Activated CD8-positive, alpha-beta memory T cell treated with anti-CD3 and anti-CD28 coated beads for 1 hour (primary cell): ENCODE measurements at places on chromosomes 3 and 15.

DNA sequence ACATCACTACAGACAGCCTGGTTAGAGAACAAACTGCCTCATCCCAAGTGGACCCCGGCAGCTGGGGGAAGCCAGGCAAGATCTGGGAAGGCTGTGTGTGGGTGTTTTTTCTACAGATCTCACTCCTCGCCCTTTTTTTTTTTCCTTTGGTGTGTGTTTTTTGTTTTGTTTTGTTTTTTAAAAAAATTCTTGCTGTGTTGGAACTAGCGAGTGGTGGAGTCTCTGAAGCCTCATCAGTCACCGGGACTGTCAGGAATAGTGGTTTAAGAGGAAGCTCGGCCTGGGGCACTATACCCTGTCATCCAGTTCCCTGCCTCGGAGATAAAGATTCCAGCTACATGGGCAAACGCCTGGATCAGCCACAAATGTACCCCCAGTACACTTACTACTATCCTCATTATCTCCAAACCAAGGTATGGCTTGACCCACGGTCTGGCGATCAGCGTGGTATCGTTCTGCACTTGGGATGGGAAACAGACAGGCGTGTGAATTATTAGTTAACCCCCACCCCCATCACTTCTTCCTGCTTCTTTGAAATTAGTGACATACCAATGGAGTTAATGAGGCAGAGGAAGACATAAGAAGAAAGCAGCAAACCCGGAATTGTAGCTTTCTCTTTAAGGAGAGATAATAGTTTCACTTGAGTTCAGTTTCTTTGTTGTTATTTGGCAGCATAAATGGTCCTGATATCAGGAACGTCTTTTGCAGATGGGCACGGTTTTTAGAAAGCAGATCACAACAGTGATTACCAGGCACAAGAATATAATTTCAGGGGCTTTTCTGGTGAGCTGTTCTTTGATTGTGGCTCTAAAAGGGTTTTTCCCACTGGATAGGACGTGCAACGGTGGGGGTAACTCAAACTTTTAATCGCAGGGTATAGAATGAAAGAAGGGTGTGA lies 722 bp downstream of the RBMS3 start:
- no peak for DNase-seq

DNA sequence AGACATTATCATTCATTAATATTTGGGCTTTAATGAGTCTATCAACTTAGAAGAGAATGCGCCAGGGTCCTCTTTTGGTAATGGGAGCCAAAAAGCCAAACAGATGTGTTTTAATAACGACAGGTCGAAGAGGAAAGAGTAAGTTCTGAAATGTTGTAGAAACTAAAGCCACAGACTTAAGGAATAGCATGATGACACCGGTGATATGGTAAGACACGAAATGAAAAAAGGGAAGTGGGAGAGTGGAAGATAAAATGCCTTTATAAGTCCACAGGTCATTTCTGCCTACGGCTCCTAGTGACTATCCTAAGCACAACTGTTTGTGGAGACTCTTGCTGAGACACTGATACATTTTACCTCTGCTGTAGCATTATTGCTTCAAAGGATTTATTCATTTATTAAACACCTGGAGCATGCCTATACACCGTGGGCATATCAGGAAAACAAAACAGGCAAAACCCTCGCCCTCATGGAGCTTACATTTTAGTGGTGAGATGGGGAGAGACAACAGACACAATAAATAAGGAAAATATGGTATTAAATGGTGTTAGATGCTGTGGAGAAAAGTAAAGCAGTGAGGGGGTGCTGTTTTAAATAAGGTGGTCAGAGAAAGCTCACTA lies 11.7 kb upstream of the CD47 start:
- DNase-seq, result no peak

DNA sequence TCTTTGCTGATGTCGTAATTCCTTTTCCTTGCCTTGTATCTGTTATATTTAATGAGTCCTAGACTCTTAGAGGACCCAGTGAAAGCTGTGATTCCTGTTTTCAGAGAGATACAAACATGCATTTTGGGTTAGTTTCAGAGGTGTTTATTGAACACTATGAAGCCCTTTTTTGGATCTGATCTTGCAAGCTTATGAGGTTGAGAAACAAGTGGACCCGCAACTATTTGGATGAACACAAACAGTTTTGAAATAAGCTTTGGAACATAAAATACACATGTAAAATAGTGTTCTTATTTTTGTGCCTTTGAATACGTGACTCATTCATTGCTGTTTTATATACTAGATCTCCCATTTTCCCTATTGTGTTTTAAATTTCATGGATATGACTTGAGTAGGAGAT lies 33.5 kb downstream of the SNRK start:
- no peak for DNase-seq

GRCh38 chr3:153145454-153145853 lies 16.6 kb upstream of the RAP2B start:
- no peak for DNase-seq

- DNase-seq, result no peak
Observed at GRCh38 chr3:166275024-166275390, 437.8 kb upstream of the BCHE start.

- peak; percentile 53 for DNase-seq
Observed at GRCh38 chr15:38683382-38684242, 119.0 kb upstream of the RASGRP1 start.

DNA sequence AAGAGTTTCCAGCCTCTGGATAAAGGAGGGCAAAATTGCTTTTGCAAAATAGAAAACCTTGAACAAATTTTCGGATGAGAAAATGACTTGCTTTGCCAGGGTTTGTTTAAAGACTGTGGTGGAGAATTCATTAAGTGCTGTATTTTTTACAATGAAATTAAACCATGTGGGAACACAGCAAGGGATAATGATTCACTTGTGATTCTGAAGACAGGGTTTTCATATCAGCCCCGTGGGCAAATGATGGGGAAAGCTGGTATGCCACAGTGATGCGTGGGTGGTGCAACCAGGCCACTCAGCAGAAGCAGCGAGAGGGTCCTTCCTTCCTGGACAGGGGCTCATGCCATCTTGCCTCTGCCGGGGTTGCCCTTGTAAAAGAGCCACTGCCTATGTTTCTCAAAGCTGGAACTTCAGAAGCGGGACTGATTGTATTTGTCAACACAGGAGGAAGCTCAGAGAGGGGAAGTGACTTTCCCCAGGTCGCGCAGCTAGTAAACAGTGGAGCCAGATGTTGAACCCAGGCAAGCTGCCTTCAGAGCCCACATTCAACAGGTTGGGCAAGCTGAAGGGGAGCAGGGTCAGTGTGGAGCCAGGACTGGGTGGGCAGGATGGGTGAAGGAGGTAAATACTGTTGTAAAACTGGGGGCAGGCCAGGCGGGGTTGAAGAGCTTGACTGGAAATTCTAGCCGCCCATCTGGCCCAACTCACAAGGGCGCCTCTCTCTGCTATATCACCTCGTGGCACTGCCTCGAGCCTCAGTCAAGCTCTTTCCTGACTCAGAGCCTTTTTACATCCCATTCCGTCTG lies 79.1 kb downstream of the TOP2B start:
- no peak for DNase-seq
